ENCODE measurements at places on chromosomes 5 and 9. TPM values are rescaled to one million over a fixed set of nuclear protein-coding genes. Genes with fewer than 3 reads are reported as not detected.

Gene CD14
- 0.56 TPM for total RNA-seq

Gene LCN6
- total RNA-seq: not detected

Gene LECT2
- not detected for total RNA-seq

Gene ELAVL2
- total RNA-seq: not detected

Gene HMCN2
- total RNA-seq: not detected

Gene PCDHGA6
- 0.80 TPM for total RNA-seq

Gene UQCRQ
- 333 TPM for total RNA-seq

Gene CTXN3
- not detected for total RNA-seq

Gene BICD2
- total RNA-seq: 28.2 TPM

Gene GLRX
- 65.9 TPM for total RNA-seq

Gene GRK6
- 137 TPM for total RNA-seq

Gene PCDHB16
- not detected for total RNA-seq

Gene PDE8B
- not detected for total RNA-seq

Gene FOXD4L6
- not detected for total RNA-seq

Gene PDLIM7
- 34.8 TPM for total RNA-seq

Gene SPATA9
- not detected for total RNA-seq

Gene TEK
- not detected for total RNA-seq

Gene TLX3
- not detected for total RNA-seq

Gene CDH9
- total RNA-seq: not detected

Gene ECSCR
- total RNA-seq: 0.76 TPM

Gene INSL6
- not detected for total RNA-seq

Gene ARL10
- 8.5 TPM for total RNA-seq

Gene DRD1
- not detected for total RNA-seq

Gene GZMA
- 1,575 TPM for total RNA-seq

Gene EIF4E1B
- not detected for total RNA-seq
